ENCODE measurements at places on chromosomes 4 and X. TPM values are rescaled to one million over a fixed set of nuclear protein-coding genes. Genes with fewer than 3 reads are reported as not detected.

The CCDC160 gene
- 2.0 TPM for total RNA-seq

The TRPC3 gene
- 0.24 TPM for total RNA-seq

The PABPC1L2A gene
- not detected for total RNA-seq

The RS1 gene
- not detected for total RNA-seq

The MAOB gene
- total RNA-seq, result not detected

The NALF2 gene
- total RNA-seq, result not detected

The ZNF280C gene
- 5.6 TPM for total RNA-seq

The ACOT9 gene
- 57.9 TPM for total RNA-seq

The NXF2B gene
- total RNA-seq, result not detected

The NXF2 gene
- not detected for total RNA-seq

The RP2 gene
- total RNA-seq, result 15.7 TPM

The GEMIN8 gene
- total RNA-seq, result 20.0 TPM

The AMOT gene
- total RNA-seq, result 7.2 TPM

The SHROOM4 gene
- 2.5 TPM for total RNA-seq

The PAGE5 gene
- total RNA-seq, result not detected

- H3K36me3 ChIP-seq, result peaks cover 8% of the 10 kb centered on the region
- peak overlapping the region; percentile 75 for H3K27ac ChIP-seq
- DNase-seq, result no peak
- no peaks in the 10 kb centered on the region for H3K27me3 ChIP-seq
- no peak overlapping the region for H3K4me3 ChIP-seq
Measured at GRCh38 chrX:150036641-150037040, 98.3 kb upstream of the EOLA2 start.

DNA sequence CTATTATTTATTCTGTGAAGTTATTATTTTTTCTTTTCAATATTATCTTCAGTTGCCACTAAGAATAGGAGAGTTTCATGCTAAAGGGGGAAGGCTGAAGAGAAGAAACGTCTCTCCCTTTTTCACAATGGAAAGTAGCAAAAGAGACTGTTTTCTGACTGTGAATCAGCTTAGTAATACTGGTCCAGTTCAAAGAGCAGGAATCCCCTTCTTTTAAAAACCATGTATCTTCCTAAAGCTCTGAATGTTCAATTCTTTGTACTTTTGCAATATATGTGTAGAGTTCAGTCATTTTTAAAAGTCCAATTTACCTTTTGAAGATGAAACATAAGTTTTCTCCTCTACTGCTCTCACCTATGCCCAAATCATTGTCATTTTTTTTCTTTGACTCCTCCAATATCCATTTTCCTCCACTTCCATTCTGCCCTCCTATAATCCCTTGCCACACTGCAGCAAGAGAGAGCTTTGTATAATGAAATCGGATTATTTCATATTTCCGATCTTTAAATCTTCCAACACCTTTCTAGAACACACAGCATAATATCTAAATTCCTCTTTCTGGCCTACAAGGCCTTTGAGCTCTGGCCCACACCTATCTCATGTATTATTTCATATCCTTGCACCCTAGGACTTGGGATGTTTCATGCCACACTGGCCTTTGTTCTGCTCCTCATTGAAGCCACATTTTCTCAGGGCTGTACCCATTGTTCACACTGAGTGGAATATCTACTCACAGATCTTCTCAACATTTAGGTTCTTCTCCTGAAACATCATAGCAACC is 195.3 kb downstream of the CAMK2D start:
- no peak for DNase-seq
- H3K36me3 ChIP-seq, result peaks cover 15% of the 10 kb centered on the region
- peaks cover 24% of the 10 kb centered on the region for H3K4me1 ChIP-seq
- no peaks in the 10 kb centered on the region for H3K27me3 ChIP-seq
- H3K4me3 ChIP-seq, result no peak overlapping the region

DNA sequence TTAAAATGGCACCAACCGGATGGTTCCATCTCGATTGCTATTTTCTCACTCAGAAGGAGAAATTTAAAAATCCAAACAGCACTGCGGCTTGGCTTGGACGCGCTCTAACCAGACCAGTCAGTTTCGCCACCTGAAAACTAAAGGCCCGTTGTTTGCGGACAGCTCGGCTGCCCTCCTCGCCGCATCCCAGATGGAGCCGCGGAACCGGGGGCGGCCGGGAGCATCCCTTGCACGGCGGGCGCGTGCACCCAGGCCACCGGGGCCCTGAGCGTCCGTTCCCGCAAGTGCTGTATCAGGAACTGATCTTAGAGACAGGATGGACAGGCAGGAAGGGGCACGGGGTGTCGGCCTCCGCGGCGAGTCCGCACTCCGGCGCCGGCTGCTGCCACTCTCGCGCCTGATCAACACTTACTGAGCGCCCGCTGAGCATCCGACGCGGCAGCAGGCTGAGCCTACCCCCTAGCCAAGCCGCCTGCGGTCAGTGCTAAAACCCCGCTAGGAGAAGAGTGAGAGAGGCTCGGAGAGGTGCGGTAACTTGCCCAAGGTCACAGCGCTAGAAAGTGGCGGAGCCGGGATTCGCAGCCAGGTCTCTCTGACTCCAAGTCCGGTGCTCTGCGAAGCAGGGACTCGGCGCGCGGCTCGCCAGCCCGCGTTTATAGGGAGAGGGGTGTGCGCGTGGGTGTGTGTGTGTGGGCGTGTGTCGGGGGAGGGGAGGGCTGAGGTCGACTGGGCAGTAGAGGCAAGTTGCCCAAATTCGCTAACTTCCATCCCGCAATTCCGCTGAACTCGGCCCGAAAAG is at the start of gene CITED1:
TSS of gene CITED1 (minus strand) at position 629 of the 799 bp plus-strand sequence. CDS start 3,045 bp downstream, outside the sequence.
- H3K27me3 ChIP-seq, result peaks cover 31% of the 10 kb centered on the region
- peak within 1 kb of the TSS; percentile 81 for H3K4me3 ChIP-seq
- no peak within 1 kb of the TSS for H3K27ac ChIP-seq
- peaks cover 4% of the 10 kb centered on the region for H3K36me3 ChIP-seq
- peaks cover 23% of the 10 kb centered on the region for H3K4me1 ChIP-seq

GRCh38 chr4:149518471-149518870 is 297.2 kb downstream of the IQCM start:
- no peaks in the 10 kb centered on the region for H3K4me1 ChIP-seq
- H3K36me3 ChIP-seq, result no peaks in the 10 kb centered on the region
- no peak for DNase-seq
- H3K27me3 ChIP-seq, result no peaks in the 10 kb centered on the region

GRCh38 chr4:23885943-23886590 is 3.8 kb downstream of the PPARGC1A start:
- H3K36me3 ChIP-seq, result no peaks in the 10 kb centered on the region
- no peaks in the 10 kb centered on the region for H3K27me3 ChIP-seq
- no peak overlapping the region for H3K4me3 ChIP-seq
- peaks cover 65% of the 10 kb centered on the region for H3K4me1 ChIP-seq
- no peak overlapping the region for H3K27ac ChIP-seq

GRCh38 chr4:148116264-148116663 is 325.9 kb downstream of the NR3C2 start:
- no peak overlapping the region for H3K4me3 ChIP-seq
- DNase-seq, result no peak
- peaks cover 10% of the 10 kb centered on the region for H3K27me3 ChIP-seq

DNA sequence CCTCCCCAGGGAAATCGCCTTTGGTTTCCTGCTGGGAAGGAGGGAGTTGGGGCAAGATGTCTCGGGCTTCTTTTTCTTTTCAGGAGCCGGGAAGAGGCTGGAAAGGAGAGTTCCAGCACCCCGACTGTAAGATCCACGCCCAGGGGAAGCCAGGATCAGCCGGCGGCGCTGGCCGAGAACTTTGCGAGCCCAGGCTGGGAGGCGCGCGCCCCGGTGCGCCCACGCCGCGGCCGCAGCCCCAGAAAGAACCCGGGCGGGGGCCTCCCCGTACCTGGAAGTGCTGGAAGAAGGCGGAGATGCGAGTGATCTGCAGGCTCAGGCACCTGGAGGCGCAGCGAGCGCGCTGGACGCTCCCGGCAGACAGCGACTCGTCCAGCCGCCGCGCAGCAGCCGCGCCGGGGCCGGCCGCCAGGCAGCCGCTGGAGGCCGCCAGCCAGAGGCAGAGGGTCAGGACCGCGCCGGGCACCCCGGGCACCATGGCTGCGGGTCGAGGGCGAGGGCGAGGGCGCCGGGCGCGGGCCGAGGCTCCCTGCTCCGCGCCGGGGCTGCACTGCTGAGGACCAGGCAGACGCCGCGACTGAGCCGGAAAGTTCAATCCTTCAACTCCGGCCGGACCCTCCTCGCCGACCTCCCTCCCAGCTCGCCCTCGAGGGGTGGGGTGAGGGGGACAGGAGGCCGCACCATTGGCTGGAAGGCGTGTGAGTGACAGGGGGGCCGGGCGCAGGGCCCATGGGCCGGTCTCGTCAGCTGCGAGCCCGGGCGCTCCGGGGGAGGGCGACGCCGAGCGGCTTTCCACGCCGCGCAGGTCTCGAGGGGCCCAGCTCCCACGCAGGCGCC is at the start of gene ANOS1:
TSS of gene ANOS1 (minus strand) at position 579 of the 837 bp plus-strand sequence. CDS start at position 478, 101 bp downstream.
- peak within 1 kb of the TSS; percentile 48 for H3K4me3 ChIP-seq
- DNase-seq, result no peak
- H3K36me3 ChIP-seq, result no peaks in the 10 kb centered on the region

- peaks cover 25% of the 10 kb centered on the region for H3K4me1 ChIP-seq
- H3K36me3 ChIP-seq, result no peaks in the 10 kb centered on the region
- H3K27me3 ChIP-seq, result no peaks in the 10 kb centered on the region
- no peak overlapping the region for H3K4me3 ChIP-seq
Measured at GRCh38 chrX:21738210-21738949, 19.5 kb downstream of the SMPX start.

- no peak overlapping the region for H3K4me3 ChIP-seq
- H3K4me1 ChIP-seq, result peaks cover 7% of the 10 kb centered on the region
- H3K36me3 ChIP-seq, result no peaks in the 10 kb centered on the region
- no peaks in the 10 kb centered on the region for H3K27me3 ChIP-seq
- DNase-seq, result peak; percentile 54
- no peak overlapping the region for H3K27ac ChIP-seq
Measured at GRCh38 chrX:264634-265455, 16.3 kb upstream of the PLCXD1 start.

- no peak for DNase-seq
- H3K4me3 ChIP-seq, result no peak overlapping the region
- H3K36me3 ChIP-seq, result no peaks in the 10 kb centered on the region
- no peaks in the 10 kb centered on the region for H3K27me3 ChIP-seq
- H3K27ac ChIP-seq, result no peak overlapping the region
Measured at GRCh38 chr4:37540486-37540885, 145.7 kb downstream of the RELL1 start.

DNA sequence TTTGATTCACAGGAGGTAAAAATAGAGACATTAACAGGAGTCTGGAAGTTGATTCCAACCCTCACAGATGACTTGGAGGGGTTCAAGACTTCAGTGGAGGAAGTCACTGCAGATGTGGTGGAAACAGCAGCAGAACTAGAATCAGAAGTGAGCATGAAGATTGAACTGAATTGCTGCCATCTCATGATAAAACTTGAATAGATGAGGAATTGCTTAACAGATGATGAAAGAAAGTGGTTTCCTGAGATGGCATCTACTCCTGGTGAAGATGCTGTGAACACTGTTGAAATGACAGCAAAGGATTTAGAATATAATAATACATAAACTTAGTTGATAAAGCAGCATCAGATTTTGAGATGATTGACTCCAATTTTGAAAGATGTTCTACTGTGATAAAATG is 76.5 kb downstream of the RELL1 start:
- H3K4me3 ChIP-seq, result no peak overlapping the region
- H3K4me1 ChIP-seq, result no peaks in the 10 kb centered on the region
- no peak for DNase-seq
- peaks cover 8% of the 10 kb centered on the region for H3K36me3 ChIP-seq
- no peak overlapping the region for H3K27ac ChIP-seq
- no peaks in the 10 kb centered on the region for H3K27me3 ChIP-seq

DNA sequence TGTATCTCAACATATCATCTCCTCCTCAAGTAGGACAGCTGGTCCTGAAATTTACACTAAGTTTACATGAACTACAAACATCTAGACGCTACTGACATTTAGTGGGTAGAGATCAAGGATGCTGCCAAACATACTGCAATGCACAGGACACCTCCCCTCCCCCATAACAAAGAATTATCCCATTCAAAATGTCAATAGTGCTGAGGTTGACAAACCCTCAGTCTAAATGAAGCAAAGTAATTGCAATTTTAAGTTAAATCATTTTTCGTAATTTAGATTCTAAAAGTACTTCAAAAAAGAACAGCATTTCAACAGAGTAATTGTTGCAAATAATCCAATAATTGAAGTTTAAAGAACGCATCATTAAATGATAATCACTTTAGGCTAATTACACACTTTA is 1.2 kb downstream of the PRMT9 start:
- peak overlapping the region; percentile 96 for H3K4me3 ChIP-seq
- peaks cover 11% of the 10 kb centered on the region for H3K36me3 ChIP-seq
- H3K27me3 ChIP-seq, result no peaks in the 10 kb centered on the region
- DNase-seq, result no peak

- H3K27me3 ChIP-seq, result no peaks in the 10 kb centered on the region
- no peak for DNase-seq
- H3K27ac ChIP-seq, result no peak overlapping the region
- H3K4me1 ChIP-seq, result peaks cover 39% of the 10 kb centered on the region
- no peak overlapping the region for H3K4me3 ChIP-seq
Measured at GRCh38 chr4:70737006-70737405, 15.2 kb downstream of the RUFY3 start.

GRCh38 chr4:113882668-113883067 is 96.8 kb downstream of the ARSJ start:
- no peak overlapping the region for H3K4me3 ChIP-seq
- H3K27ac ChIP-seq, result peak overlapping the region; percentile 62
- peaks cover 15% of the 10 kb centered on the region for H3K4me1 ChIP-seq
- H3K36me3 ChIP-seq, result peaks cover 2% of the 10 kb centered on the region
- no peak for DNase-seq

- H3K4me3 ChIP-seq, result no peak overlapping the region
- H3K27me3 ChIP-seq, result no peaks in the 10 kb centered on the region
- peak; percentile 51 for DNase-seq
- peaks cover 17% of the 10 kb centered on the region for H3K36me3 ChIP-seq
- H3K4me1 ChIP-seq, result peaks cover 17% of the 10 kb centered on the region
Measured at GRCh38 chr4:5760936-5761480, 50.0 kb downstream of the EVC start.

- H3K4me3 ChIP-seq, result no peak overlapping the region
- H3K27me3 ChIP-seq, result peaks cover 2% of the 10 kb centered on the region
- H3K36me3 ChIP-seq, result no peaks in the 10 kb centered on the region
- no peak overlapping the region for H3K27ac ChIP-seq
- peaks cover 2% of the 10 kb centered on the region for H3K4me1 ChIP-seq
- DNase-seq, result no peak
Measured at GRCh38 chr4:41712425-41712824, 36.1 kb downstream of the PHOX2B start.

GRCh38 chrX:30568136-30568535 is 9.4 kb downstream of the TASL start:
- H3K27ac ChIP-seq, result peak overlapping the region; percentile 39
- H3K4me3 ChIP-seq, result no peak overlapping the region
- H3K4me1 ChIP-seq, result peaks cover 6% of the 10 kb centered on the region
- DNase-seq, result no peak
- H3K36me3 ChIP-seq, result no peaks in the 10 kb centered on the region
- H3K27me3 ChIP-seq, result no peaks in the 10 kb centered on the region

DNA sequence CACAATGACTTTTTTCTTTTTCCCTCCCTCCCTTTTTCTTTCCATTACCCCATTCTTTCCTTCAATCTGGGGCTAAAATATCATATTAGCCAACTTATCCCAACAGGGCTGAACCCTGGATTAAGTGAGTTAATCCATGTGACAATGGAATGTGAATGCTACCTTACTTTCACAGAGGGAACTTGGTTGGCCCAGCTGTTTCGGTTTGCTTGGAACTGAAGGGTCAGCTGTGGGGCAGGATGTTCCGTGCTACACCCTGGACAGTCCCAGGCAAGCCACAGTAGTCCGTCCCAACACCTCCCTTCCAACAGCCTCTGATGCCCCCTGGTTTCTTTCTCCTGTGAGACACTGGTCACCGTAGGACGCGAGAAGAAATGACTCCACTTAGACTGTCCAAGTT is 95.0 kb upstream of the STS start:
- DNase-seq, result no peak
- no peaks in the 10 kb centered on the region for H3K27me3 ChIP-seq
- H3K4me3 ChIP-seq, result no peak overlapping the region
- peaks cover 26% of the 10 kb centered on the region for H3K36me3 ChIP-seq
- H3K27ac ChIP-seq, result no peak overlapping the region
- no peaks in the 10 kb centered on the region for H3K4me1 ChIP-seq
